Natural killer cell treated with Interleukin-12 subunit alpha and Interleukin-12 subunit beta and Interleukin-15 and Interleukin-18, amount 100 ng/mL, for 72 hours (primary cell): ENCODE measurements at places on chromosomes 5 and 9. TPM values are rescaled to one million over a fixed set of nuclear protein-coding genes. Genes with fewer than 3 reads are reported as not detected.

Gene FREM1
- total RNA-seq, result not detected

Gene EIF4E1B
- total RNA-seq, result not detected

DNA sequence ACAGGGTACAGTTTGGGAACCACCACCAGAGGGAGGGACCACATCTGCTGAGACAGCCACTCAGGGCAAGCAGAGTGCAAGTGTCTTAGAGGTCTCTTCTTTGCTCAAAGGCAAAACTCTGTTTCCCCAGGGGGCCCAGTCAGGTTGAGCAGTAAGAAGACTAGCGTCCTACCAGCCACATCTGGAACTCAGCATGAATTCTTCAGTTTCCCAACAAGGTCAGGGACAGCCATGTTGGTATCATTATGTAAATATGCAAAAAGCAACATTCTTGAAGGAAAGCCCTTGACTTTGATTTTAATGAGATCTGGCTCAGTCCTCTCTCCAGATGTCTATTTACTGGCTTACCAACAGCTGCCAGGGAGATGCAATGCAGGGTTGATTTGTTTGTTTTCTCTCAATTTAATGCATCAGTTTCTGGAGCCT is 46.7 kb downstream of the TGFBI start:
- no peak for DNase-seq
- H3K27ac ChIP-seq, result no peak overlapping the region
- H3K4me1 ChIP-seq, result peaks cover 6% of the 10 kb centered on the region
- H3K36me3 ChIP-seq, result no peaks in the 10 kb centered on the region

DNA sequence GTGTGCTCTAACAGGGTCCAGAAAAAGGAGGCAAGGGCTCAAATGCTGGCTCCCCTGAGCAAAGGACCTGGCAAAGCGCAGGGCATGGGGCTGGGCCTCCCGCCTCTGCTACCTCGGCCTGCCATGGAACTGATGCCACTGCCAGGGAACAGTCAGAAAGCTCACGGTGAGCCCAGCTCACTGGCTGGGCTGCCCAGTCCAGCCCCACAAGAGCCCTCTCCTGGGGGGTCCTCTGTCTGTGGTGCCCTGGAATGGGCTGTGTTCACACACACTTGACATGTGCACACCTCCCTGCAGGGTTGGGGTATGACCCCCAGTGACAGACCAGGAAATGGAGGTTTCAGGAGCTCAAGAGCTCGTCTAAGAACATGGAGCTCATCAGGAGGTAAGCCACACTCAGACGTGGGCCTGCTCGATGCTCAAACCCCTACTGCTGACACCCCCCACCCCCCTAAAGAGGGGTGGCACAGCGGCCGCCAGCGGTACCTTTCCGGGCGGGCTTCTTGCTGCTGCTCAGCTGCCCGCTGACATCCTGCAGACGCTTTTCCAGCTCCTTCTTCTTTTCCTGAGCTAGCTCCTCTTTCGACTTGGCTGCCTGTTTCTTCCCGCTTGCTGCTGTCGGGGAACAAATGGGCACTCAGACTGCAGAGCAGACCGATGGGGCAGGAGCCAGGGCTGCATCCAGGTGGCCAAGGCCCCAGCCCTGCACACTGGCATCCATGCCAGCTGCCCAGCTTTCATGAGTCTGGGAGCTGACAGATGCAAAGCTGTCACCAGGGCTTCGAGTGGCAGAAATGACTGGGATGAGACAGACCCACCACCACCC is 9.1 kb downstream of the BRD3OS start:
- no peak overlapping the region for H3K27ac ChIP-seq
- no peak for DNase-seq
- H3K27me3 ChIP-seq, result no peaks in the 10 kb centered on the region

GRCh38 chr5:169174923-169175322 is 126.0 kb downstream of the SLIT3 start:
- no peaks in the 10 kb centered on the region for H3K36me3 ChIP-seq
- DNase-seq, result no peak
- H3K4me1 ChIP-seq, result no peaks in the 10 kb centered on the region
- peaks cover 8% of the 10 kb centered on the region for H3K27me3 ChIP-seq

DNA sequence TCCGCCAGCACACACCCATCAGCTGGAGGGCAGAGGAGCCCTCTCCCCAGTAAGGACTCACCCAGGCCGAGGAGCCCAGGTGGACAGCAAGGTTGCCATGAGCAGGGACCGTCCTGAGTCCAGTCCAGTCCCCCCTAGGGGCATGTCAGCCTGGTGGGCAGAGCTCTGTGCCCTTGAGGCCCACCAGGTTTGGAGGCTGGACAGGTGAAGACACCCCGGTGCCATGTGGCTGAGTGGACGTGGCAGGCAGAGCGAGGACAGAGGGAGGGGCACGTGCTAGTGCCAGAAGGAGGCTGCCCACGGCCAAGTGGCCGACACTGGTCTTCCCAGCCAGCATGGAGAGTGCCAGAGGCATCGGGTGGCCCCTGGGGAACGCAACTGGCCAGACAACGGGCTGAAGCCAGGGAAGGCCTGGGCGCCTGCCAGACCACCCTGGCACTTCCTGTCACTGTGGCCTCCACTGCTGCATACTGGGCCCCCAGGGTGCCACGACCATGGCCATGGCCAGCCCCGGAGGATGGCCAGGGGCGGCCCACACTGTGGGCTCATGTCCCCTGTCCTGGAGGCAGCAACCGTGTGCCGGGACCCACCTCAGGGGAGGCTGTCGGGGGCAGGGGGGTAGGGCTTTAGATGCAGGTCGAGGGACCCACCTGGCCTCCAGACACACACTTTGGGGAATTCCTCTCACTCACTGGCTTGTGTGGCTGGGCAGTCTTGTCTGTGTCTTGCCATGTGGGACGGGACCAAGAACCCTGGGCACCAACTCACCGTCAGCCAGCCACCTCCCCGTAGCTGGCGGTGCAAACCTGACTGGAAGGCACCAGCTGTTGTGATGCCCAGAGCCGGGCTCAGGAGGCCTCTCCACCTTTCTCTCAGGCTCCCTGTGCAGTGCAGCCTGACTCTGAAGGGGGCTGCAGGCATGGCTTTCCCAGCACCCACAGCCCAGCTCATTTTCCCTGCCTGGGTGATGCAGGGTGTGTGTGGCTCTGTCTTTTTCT is 42.3 kb upstream of the LPCAT1 start:
- no peak overlapping the region for H3K27ac ChIP-seq
- no peak overlapping the region for H3K4me3 ChIP-seq
- no peaks in the 10 kb centered on the region for H3K4me1 ChIP-seq
- H3K27me3 ChIP-seq, result peaks cover 6% of the 10 kb centered on the region
